ENCODE measurements at places on chromosomes 12 and 14.

DNA sequence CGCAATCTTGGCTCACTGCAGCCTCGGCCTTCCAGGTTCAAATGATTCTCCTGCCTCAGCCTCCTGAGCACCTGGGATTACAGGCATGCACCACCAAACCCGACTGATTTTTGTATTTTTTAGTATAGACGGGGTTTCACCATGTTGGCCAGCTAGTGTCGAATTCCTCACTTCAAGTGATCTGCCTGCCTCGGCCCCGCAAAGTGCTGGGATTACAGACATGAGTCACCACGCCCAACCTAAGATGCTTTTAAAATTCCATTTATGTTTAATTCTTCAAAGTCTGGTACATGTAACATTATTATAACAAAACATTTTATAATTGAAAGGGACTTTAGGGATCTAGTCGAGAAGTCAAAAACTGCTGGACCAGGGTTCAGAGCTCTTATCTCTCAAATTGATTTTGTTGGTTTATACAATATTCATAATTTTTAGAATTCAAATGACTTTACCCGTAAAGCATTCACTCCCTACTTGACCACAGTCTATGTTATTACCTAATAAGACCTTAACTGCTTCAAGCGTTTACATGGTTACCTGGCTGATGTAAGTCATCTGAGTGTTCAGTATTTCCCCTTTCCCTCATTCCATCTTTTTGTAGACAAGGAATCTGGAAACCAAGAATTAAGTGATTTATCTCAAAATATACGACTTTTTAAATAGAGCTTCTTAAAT lies 28.2 kb downstream of the RAP1B start:
- DNase-seq = peak; percentile 51

GRCh38 chr14:45251912-45252311 lies 1.1 kb downstream of the MIS18BP1 start:
- DNase-seq = no peak

DNA sequence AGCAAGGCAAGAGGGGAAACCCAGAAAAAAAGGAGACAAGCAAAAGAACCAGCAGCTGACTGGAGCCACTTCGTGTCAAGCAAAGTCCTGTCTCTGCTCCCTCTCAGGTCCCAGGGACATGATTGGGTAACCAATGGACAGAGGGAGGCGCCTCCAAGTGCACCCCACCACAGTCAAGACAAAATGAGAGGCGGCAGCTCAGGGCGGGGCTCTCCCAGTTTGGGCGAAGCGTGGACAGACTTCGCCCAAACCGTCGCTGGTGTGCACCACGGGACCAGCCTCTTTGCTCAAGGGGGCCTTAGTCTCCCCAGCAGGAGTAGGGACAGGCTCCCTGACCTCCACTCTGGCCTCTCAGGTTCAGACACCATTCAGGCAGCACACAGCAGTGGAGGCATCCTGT lies 1.5 kb upstream of the BEGAIN start:
- no peak for DNase-seq

DNA sequence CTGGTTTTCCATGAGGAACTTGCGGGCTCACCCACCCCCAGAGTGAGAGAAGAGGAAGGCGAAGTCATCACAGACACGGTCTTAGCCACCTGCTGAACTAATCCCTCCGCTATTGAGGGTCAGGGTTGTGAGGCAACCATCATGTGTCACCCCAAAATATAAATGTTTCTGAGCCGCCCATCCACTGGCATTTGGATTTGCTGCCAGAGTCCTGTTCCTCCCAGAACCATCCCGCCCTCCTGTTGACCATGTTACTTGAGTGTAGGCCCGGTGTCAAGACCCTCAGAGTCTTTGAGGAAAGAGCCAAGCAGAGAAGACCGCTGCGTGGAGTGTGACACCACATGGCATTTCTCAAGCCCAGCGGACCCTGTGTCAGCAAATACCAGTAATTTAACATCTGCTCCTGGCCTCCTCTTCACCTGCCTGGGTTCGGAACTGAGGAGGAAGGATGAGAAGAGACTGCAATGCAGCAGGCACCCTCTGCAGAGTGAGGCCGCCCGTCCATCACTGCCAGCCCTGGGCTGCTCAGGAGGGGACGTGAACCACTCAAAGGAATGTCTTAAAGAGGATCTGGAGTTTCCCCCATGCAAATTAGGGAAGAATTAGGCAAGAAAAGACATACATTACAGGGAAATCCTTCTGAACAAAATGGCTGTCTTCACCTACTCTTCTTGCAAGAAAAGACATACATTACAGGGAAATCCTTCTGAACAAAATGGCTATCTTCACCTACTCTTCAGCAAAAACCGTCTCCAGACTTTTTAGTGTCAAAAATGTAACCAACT lies 100.4 kb downstream of the FBXL14 start:
- DNase-seq = no peak

- no peak for DNase-seq
These were observed 36.5 kb downstream of the GYS2 start for GRCh38 chr12:21568115-21568514.

DNA sequence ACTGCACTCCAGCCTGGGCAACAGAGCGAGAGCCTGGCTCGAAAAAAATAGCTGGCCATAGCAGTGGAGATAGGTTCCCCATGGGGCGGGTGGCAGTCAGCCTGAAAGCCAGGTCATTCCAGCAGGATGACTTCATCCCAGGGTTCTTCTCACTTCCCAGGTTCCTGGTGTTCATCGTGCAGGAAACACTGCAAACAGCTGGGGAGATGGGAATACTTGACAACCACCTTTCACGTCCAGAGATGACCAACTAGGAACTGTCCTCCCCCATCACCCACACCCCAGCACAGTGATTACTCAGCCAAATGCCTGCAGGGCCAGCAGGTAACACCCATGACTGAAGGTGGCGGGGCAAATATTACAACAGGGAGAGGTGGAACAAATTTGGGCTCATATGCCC lies 1.7 kb downstream of the VSIG10 start:
- DNase-seq = peak; percentile 93

Measured in mesendoderm (in vitro differentiated cells).